ENCODE measurements at places on chromosomes 12 and 14.

DNA sequence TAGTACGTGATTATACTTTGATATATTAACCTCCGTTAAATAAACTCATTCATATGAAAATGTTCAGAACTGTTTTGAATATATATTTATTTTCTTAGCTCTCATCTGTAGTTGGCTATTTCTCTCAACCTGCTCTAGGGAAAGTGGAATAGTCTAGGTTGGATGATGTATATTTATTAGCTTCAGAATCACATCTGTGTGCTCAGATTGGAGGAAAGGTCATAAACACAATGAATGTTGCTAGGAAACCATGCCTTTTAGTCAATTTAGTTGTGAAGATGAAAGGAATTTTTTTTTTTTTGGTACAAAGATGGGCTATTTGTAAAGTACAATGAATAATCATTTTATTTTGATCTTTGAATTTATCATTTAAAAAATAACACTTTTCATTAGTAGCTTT is 439.1 kb downstream of the FOXG1 start:
- DNase-seq, result no peak

GRCh38 chr14:38078393-38078792 is 129.3 kb upstream of the SSTR1 start:
- peak; percentile 69 for DNase-seq

- DNase-seq, result no peak
Measured at GRCh38 chr12:127170226-127171180, 1096.5 kb upstream of the TMEM132C start.

GRCh38 chr12:34598851-34599529 is 576.7 kb downstream of the ALG10 start:
- DNase-seq, result no peak

DNA sequence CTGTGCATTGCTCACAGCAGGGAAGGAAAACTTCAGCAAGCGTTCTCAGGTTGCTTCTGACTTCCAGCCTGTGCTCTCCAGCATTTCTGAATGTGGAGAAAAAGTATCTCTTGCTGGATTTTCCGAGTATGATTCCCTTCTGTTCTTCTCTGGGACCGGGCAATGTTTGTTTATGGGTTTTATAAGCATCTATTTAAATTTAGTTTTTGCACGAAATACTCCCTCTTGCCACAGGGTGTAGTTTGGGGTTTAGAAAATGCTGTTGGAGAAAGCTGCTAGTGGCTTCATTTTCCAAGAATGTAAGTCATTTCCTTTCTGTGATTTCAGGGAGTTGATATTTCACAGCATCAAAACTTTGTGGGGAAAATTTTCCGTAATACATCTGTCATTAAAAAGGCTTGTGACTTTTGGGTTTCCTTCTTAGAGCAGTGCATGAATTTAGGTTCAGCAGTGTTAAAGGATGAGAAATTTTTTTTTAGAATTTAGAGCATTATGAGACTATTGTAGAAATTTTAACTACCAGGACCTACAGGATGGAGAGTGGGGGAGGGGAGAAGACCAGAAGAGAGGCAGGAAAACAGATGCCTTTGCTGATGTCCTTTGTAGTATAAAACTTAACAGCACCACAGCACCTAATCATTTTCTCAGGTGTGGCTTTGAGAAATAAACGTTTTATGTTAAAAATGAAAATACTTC is 1.5 kb downstream of the FRMD6 start:
- DNase-seq, result peak; percentile 51

Measured in NCI-H1105 treated with DMSO at 0.1 percent for 48 hours (cell line).